ENCODE measurements at places on chromosomes 6 and 20.
A peak's percentile ranks its signal among the peaks of the same experiment; 100 is the strongest.

- DNase-seq = no peak
Observed at GRCh38 chr20:50977066-50978021, 18.7 kb downstream of the MOCS3 start.

DNA sequence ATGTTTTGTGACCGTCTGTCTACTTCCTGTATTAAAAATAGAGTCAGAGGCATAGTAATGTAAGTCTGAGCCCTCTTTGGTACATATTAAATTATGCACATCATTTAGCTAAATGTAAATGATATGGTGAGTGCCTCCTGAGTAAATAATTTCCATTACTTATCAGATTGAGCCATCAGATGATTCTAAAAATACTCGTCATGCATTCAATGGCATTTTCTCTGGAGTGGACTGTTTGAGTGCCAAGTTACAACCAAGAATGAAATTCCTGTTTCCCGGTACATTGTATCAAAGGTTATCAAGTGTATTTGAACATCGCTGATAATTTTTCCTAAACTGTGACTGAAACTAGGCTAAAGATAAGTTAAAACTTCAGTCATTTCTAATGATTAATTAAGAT lies 81.0 kb downstream of the AKAP7 start:
- no peak for DNase-seq

DNA sequence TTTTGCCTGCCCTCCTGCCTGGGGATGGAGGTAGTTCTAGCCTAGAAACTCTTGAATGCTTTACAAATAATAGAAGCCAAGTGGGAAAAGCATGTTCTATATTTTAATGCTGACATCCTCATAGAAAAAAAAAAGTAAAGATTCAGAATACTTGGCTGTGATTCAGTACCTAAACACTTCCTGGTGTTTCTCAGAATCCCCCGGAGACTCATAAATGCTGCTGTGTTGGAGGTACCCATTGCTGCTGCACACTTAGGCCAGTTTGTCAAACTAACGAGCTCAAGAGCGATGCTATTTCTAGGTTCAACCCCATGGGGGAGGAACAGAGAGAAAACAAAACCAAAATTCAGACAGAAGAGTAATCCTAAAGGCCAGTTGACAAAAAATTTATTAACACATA lies 38.8 kb upstream of the ZFP64 start:
- no peak for DNase-seq

GRCh38 chr20:54995553-54995952 lies 520.2 kb downstream of the DOK5 start:
- DNase-seq = no peak

GRCh38 chr6:22904431-22904830 lies 335.1 kb downstream of the HDGFL1 start:
- DNase-seq = no peak

DNA sequence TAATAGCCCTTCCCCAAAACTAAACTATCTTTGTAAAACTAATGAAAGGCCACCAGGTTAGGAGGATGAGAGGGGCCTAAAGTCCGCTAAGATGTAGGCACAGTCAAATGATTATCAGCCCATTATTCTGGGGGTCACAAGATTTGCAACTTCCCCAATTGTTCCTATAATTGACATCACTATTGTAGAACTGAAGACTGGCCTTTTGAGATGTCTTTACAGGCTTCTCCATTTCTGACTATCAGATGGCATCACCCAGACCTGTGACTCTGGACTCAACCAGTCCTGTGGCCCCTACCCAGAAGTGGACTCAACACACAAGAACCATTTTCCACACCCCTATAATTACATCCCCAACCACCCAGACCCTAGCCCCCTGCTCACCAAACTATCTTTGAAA lies 61.5 kb upstream of the MAP7 start:
- no peak for DNase-seq

DNA sequence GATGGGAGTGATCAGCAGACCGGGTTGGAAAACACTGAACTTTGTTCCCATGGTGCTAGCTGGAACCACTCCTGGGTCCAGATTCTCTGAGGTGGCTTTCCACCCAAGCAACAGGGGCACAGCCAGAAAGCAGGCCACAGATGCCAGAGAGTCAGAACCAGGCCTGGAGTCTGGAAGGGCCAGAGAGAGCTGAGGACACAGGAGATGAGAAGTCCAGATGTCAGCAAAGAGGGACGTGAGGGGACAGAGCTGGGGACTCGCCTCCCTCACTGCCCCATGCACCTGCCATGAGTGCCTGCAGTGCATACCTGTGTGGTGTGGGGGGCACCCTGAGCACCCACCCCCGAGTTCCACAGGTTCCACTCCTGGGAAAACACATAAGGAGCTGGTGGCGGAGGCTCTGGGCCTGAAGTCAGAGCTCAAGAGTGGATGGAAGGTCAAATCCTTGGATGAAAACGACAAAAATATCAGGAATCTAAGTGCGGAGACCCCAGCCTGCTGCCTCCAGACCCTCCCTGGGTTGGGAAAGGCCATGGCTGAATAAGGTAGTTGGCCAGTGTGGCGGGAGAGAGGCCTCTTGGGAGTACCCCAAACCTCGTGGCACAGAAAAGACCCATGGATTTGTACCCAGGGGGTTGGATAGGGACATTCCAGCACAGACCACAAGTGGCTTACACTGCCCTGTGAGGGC lies 224.2 kb downstream of the SYNDIG1 start:
- no peak for DNase-seq

DNA sequence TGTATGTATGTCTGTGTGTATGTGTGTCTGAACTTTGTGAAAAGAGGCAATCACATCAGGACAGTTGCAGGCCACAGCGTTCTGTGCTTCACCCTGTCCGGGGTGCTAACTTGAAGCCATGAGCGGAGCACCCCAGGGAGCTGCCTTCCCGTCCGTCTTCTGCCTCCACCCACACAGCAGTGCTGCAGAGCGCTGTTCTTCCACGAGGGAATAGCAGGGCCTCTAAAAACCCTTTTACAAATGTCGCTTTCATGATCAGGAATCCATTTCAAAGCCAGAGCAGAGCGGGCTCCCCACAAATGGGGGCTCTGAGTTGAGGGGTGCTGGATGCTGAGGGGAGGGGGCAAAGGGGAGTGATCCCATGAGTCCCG lies 131.5 kb downstream of the RNASET2 start:
- DNase-seq = no peak

DNA sequence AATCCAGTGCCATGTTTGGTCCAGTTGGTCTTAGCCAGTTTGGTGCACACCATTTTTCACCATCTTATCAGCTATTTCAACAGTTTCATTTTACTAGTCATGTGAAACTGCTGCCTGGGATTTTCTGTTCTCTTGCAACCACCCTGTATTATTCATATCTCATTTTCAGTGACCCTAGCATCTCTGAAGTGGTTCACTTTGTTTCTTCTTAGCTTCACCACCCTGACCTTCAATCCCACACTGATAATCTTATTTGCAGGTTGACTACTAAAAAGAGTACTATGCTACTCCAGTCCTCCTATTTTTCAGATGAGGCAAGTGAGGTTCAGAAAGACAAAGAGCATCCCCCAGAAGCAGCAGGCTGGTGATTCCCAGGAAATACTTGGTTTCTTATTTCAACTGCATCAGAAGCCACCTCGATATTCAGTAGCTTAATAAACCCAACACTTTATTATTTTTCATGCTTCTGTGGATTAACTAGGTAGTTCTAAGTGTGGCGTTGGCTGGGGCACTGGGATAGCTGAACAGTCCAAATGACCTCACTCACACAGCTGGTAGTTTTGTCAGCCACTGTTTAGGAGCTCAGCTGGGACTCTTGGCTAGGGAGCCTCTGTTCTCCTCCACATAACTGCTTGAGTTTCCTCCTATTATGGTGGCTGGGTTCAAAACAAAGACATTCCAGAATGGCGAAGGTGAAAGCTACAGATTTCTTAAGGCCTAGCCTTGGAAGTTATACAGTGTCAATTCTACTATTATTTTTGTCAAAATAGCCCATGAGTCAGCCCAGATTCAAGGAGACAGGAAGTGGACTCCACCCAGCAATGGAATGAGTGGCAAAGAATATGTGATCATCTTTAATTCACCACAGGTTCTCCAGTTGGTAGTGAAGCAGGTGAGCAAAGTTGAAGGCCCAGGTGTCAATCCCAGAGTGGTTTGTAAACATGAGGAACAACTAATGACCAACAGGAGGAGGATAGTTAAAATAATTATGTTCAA lies 40.6 kb downstream of the BPIFB4 start:
- no peak for DNase-seq

DNA sequence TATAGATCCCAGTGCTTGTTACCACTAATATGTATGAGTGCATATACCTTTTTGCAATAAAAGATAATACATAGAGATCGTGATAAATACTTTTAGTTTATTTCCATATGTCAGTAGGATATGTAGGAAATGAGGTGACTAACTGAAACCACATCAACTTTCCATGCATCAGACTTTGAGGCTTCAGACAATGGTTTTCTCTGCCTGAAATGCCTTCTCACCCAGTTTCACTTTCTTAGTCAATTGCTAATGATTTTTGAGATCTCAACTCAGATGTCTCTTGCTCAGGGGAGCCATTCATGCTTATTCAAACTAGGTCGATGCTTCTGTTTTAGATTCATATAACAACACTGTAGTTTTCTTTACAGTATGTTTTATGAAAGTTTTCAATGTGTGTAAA lies 626.6 kb upstream of the ADGRB3 start:
- no peak for DNase-seq

GRCh38 chr6:89927264-89927663 lies 33.0 kb downstream of the GJA10 start:
- no peak for DNase-seq

DNA sequence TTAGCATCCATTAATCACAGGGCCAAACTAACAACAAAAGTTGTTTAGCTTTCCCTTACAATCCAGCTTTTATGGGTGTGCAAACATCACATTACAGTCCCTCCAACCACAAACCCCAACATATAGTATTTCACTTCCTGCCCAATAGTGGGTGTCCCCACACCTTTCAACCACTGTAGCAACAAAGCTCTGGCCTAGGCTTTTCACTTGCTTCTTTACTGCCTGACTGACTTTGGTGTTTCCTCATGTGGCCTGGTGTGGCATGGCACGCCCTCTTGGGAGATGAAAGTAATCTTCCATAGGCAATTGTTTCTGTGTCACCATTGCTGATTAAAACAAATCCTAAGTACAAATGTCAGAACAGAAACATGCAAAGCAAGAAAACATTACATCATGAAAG lies 46.3 kb downstream of the MCM8 start:
- peak; percentile 63 for DNase-seq

GRCh38 chr20:45300961-45301360 lies 5.7 kb upstream of the RBPJL start:
- DNase-seq = no peak

DNA sequence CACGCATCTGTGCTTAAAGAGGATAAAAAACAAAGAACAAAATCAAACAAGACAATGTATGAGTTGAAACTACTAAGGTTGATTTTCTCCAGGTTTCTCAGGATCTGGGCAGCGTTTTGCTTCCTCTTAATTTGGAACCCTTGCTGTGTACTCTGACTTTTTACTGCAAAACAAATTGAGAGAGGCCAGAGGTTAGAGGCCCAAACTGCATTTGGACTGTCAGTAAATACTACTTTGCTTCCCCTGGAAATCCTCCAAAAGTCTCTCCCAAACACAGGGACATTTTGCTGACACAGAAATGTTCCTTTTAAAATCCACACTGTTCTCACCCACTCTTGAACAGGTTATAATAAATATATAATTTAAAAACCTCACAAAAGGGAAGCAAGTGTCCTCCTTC lies 1.1 kb downstream of the ARG1 start:
- no peak for DNase-seq

DNA sequence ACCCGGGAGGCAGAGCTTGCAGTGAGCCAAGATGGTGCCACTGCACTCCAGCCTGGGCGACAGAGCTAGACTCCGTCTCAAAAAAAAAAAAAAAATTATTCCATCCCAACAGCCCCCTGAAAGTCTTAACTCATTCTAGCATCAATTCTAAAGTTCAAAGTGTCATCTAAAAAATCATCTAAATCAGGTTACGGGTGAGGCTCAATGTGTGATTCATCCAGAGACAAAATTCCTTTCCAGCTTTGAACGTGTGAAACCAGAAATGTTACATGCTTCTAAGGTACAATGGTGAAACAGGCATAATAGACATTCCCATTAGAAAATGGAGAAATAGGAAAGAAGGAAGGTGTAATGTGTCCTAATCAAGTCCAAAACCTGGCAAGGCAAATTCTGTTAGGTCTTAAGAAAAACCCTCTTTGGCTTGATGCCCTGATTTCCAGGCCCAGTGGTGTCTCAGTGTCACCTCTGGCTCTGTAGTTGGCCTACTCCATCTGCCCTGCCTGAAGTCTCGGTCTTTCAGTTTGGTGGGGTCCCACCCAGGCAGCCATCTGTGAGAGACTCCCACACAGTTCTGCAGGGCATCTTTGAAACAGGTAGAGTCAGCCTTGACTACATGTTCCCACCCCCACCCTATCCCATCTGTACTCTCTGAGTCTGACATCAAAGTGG lies 43.5 kb downstream of the HFE start:
- DNase-seq = no peak

DNA sequence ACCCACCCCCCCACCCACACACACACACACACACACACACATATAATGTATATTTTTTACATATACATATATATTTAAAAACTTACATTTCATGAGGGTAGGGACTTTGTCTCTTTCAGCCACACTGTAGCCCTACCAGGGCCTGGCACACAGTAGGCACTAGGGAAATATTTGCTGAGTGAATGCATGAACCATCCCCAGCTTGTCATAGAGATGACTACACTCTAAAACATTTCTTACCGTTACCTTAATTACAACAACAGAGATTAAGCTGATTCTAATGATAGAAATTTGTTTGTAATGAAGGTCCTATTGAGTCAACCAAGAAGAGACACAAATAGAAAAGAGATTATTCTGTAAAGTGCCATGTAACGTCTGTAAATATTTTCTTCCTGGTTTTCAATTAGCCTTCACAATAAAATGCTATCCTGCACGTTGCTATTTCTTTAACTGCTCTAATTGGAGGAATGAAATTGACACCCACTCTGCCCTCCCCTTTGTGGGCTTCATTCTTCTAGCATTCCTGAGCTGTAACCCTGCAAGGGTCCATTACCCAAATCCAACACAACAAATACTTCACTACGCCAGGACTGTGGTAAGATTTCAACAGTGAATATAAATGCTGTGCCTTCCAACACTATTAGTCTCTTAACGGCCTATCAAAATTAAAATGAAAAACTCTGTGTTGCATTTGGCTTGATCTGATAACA lies 30.8 kb downstream of the SIM1 start:
- no peak for DNase-seq

- DNase-seq = no peak
Observed at GRCh38 chr6:113505084-113505699, 352.0 kb upstream of the MARCKS start.

DNA sequence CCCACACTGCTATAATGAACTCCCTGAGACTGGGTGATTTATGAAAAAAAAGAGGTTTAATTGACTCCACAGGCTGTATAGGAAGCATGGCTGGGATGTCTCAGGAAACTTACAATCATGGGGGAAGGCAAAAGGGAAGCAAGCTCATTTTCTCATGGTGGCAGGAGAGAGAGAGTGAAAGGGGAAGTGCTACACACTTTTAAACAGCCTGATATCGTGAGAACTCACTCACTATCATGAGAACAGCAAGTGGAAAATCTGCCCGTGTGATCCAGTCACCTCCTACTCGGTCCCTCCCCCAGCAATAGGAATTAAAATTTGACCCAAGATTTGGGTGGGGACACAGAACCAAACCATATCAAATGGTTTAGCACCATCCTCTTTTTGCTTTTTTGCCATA lies 116.6 kb upstream of the CEP162 start:
- DNase-seq = no peak
